ENCODE measurements at places on chromosomes 4 and X.
A peak's percentile ranks its signal among the peaks of the same experiment; 100 is the strongest.

DNA sequence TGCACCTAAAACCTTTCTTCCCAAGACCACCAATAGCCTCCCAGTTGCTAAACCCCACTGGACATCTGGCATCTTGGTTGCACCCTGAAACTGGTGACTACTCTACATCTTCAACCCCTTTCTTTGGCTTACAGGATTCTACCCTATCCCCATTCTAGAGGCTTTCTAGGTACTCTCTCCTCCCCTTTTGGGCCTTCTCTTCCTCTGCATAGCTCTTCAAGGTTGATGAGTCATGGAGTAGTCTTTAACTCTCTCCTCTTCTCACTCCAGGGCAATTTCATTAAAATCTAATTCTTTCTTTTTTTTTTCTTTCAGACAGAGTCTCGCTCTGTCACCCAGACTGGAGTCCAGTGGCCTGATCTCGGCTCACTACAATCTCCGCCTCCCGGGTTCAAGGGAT, 16.8 kb downstream of the APOO start:
- no peak for DNase-seq

DNA sequence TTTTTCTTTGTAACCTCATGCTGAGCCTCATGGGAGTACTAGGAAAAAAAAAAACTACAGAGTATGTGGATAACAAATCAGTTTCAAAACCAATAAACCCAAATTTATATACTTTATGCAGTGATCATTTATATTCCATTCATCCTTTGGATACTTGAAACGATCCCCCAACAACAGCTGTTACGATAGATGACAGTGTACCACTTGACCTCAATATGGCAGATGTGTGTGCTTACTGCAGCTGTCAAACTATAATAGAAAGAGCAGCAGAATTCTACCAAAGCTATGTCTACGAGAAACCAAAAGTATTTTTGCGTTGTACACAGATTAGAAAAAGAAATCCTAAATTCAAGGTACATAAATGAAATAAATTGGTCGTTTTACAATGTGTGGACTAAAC, 337.8 kb downstream of the PDGFC start:
- no peak for DNase-seq

- peak; percentile 43 for DNase-seq
These were observed 254.2 kb downstream of the ADAMTS3 start for GRCh38 chr4:72314869-72315268.

DNA sequence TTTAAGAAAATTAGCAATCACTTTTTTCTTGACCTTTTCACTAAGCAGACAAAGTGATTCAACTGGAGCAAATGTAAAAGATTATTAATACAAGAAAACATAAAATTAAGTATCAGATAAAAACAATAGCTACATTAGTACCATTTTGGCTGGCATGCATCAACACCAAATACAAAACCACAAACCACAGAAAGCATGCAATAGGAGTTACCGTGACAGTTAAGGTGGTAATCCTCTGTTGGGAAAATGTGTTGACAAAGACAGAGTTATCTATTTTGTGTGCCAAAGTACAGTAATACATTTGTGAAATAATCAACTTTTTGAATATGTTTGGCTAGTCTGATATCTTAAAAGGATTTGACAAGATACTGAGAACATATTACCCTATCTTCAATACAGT, 89.8 kb upstream of the ETNPPL start:
- no peak for DNase-seq

GRCh38 chr4:166459621-166460020, 586.6 kb downstream of the TLL1 start:
- no peak for DNase-seq

GRCh38 chr4:182825003-182825402, 92.2 kb downstream of the DCTD start:
- no peak for DNase-seq

GRCh38 chr4:56859841-56860240, 38.3 kb upstream of the SPINK2 start:
- no peak for DNase-seq

- no peak for DNase-seq
These were observed 82.9 kb downstream of the RTL5 start for GRCh38 chrX:72048510-72049455.

DNA sequence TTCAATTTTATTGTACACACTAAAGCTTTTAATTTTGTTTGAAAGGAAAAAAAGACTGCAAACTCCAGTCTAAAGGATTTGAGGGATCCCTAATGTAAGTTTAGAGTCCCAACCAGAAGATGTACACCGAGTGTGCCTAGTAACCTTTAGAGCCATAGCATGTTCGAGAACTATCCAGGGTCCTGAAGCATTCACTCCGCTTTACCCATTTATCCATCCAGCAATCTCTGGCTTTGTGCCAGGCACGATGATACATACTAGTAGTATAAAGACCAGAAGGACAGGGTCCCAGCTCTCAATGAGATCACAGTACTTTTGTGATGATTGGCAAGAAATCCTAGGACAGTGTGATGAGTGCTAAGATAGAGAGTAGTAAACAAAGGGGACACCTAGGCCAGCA, 168.7 kb downstream of the STK32B start:
- no peak for DNase-seq

GRCh38 chr4:8776366-8776765, 95.3 kb downstream of the HMX1 start:
- no peak for DNase-seq

DNA sequence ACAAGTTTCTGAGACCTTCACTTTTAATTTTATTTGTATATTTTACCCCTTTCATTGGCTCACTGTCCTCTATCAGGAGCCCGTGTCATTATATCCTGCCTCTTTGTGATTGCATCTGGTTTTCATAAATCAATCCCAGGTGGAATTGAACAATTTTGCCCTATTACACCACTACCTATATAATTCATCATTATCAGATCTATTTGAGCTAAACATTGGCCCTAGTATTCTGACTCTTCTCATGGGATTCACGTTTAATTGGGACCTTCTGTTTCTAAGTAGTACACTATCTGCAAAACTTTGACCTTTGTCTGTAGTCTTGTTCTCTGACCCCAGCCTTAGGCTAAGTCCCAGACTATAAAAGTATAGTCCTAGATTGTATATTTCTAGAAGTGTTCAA, 114.1 kb downstream of the FAT4 start:
- no peak for DNase-seq

GRCh38 chr4:105637408-105638176, 70.9 kb downstream of the INTS12 start:
- no peak for DNase-seq

DNA sequence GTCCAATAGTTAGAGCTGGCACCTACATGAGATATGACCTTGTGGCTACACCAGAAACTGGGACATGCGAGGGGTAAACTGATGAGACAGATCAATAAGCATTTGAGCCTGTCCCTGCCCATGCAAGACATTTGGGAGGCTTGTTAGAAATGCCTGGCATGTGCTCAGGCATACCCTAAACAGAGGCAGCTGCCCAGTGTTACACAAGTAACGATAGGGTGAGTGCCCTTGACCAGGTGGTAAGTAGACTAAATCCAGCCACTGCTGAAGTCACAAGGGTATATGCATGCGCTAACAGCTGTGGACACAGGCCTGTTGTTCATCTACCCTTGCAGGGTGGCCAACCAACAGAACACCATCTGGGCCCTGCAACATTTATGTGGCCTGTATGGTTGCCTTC, 56.1 kb upstream of the CCDC149 start:
- DNase-seq = no peak

DNA sequence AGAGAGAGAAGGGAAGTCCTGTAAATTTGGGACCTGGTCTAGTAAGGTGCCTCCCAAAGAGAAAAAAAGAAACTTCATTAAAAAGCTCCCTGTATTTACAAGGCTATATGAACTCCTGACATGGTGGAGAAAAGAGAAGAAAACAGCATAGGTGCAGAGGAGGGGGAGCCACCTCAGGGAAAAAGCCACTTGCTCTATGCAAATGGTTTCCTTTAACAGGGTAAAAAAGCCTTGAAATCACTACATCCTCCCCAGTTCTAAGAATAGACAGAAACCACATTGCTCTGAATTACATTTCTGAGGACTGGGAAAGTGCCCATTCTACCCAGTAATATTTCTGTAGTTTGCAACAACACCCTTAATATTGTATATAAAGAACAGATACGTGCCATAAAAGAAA, 165.5 kb downstream of the KLF8 start:
- no peak for DNase-seq

DNA sequence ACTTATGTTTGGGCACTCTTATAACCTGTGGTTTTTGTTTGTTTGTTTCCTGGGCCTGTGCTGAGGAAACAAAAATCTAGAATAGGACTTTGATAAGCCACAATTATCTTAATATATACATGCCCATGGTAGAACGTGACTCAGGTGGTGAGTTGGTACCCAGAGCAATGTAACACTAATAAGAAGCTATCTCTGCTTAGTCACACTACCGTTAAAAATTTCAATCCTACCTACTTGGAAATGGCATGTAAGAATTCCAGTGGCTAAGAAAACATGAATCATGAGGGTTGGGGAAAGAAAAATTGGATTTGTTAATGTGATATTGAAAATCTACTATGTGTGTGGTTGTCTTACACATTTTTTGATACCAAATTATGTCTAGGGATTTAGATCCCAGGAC, 30.5 kb upstream of the ADGRG2 start:
- DNase-seq = no peak

DNA sequence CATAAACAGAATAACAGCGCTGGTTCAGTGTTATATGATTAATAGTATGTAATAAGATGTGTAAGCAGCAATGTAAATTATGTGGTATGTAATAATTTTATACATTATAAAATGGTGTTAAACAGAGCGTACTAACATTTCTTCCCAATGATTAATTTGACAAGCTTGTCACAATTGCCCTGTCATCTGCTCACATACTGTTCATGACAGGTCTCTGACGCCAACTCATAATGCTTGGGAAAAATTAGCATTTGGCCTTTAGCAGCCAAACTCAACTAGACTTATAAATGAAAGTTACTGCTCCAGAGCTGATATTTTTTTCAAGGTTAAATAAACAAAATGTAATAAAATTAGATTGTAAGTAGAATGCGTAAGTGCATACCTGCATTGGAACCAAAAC, 246.8 kb downstream of the TRAM1L1 start:
- no peak for DNase-seq

- DNase-seq = peak; percentile 9
These were observed 168.4 kb upstream of the GK2 start for GRCh38 chr4:79576429-79576753.

GRCh38 chrX:140848800-140849199, 139.2 kb downstream of the LINC00632 start:
- DNase-seq = no peak

DNA sequence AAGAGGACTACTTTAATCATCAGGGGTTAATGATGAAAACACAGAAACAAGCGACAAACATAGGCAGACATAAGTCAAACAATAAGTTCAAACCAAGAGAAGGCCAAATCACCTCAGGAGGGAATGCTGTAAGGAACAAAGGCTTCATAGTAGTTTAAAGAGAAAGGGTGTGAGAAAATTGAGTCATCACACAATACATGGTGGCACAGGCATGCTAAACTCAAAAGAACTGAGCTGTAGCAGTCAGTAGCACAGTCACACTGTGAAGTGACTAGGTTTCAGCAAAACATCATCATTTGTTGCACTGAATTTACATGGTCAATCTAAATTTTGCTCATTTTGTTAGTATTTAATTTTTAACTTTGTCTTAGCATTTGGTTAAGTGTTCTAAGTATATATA, 24.2 kb downstream of the SMC1A start:
- DNase-seq = no peak

DNA sequence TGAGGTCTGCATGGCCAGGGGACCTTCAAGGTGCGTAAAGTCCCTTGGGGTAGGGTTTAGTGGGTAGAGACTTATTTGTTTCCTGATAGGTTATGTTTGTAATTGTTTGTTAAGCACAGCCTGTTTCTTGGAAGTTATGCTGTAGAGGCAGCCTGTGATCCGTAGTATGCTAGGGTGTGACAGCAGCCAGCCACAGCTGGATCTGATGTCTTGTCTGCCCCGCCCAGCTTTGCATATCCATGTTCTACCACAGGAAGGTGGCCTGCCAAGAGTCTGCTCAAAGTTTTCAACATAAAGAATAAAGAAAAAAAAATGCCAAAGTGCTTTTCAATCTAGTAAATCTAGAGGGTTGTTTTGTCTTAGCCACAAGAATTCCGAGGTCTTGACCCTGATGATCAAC, 19.1 kb upstream of the PRRG3 start:
- no peak for DNase-seq

DNA sequence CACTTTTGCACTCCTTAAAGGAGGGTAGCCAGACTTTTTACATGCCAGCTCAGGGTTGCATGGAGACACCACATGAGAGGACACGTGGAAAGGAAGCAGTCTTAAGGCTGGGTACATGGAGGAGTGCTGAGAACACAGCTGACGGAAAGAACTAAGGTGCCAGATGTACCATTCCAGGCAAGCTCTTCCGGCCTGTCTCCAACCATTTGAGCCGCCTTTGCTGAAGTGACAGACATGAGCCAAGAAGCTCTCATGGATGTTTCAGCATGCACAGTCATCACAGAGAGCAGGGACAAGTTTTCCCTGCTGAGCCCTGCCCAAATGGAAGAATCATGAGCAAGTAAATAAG, 83.4 kb upstream of the BMP2K start:
- no peak for DNase-seq

DNA sequence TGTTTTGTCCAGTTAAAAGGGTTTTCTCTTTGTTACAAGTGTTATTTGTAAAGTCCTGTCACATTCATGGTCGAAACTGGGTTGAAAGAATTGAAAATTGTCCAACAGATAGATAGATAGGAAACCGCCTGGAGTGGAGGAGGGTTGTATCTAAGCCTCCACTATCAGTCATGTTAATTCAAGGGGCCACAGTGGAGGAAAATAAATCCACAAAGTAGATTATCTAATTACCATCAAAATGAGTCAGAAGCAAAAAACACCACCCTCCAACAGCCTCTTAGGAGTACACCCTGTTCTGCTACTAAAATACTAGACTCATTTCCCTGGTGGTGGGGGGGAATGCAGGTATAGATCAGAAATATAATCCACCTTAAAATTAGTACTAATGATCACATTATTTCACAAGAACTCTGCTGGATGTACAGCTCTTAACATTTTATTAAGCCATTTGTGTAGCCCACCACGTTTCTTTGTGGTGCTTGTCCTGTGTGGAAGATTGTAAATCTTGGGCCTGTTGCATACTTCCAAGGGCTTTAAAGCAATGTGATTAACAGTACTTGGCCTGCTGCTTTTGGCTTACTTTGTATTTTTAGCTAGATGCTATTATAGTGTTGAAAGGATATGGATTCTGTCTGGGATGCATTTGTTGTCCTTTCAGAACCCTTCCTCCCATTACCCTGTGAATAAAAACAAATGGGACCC, 26.8 kb downstream of the RBBP7 start:
- DNase-seq = no peak

- DNase-seq = peak; percentile 6
These were observed 75.3 kb downstream of the RAPGEF2 start for GRCh38 chr4:159178151-159178546.

DNA sequence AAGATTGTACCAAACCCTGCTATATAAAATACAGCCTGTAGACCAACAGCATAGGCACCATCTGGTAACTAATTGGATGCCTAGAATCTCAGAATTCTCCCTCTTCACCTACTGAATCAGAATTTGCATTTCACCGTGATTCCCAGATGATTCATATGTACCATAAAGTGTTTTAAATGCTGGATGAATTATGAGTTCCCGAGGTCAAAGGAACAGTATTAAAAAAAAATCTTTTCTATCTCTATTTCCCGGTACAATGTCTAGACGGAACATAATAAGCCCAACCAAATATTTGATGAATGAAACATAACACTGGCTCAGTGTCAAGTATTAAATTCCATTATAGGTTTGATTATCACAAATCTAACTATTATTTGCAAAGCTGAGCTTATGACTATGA, 280.0 kb downstream of the ANKRD50 start:
- DNase-seq = no peak

Measured in HFF-Myc (cell line).